ENCODE measurements at places on chromosomes 13 and 19.

GRCh38 chr13:106182404-106182803 is 353.1 kb downstream of the EFNB2 start:
- no peak for DNase-seq

GRCh38 chr13:21663197-21663596 is 7.7 kb upstream of the FGF9 start:
- DNase-seq, result no peak

DNA sequence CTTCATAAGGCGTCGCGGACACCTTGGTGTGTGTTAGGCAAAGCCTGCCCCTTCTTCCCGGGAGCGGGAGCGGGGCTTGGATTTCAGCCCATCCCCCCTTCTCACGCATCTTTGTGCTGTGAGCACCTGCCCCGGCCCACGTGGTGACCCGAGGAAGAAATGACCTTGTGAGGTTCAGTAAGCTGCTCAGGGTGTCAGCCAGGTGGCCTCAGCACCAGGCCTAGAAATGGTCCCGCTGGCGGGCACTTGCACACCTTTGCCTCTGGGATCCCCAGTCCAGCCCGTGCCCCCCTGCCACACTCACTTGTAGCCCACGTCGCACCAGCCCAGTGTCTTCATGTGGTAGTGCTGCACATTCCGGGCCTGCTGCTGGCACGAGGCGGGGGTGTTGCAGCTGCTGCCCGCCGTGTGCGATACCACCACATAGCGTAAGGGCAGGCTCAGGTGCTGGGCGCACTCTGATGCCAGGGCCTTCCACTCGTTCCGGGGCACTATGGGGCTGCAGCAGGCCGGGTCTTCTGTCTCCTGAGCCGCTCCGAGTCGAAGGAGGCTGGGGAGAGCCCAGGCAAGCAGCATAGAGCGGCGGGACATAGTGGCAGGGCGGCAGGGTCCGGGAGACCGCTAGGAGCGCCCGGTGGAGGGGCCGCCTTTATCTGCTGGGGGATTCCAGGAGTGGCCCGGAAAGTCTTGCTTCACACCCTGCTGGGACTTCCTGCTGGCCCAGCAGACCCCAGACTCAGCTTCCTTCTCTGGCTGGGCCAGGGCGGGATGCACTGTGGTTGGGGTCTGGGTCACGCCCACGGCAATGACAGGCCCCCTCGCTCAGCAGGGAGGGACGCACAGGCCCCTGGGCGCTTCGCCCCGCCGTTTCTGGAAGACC is at the start of gene PGLYRP1:
TSS of gene PGLYRP1 (minus strand) at position 623 of the 880 bp plus-strand sequence. CDS start at position 591, 32 bp downstream.
- DNase-seq, result no peak

DNA sequence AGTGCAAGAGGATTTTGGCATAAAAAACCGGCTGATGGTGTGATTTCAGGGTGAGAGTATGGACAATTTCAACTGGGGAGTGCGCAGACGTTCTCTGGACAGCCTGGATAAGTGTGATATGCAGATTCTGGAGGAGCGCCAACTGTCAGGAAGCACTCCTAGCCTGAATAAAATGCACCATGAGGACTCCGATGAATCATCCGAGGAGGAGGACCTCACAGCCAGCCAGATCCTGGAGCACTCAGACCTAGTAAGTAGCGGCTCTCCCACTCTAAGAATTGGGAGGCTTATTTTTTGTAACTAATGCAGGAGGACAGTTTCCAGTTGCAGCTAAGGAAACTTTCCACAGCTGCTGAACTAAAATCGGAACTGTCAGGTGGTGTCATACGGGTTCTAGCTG is 53.6 kb downstream of the ZAR1L start:
- no peak for DNase-seq

- DNase-seq, result no peak
Measured at GRCh38 chr13:65112531-65112941, 2117.6 kb downstream of the PCDH9 start.

- DNase-seq, result no peak
Measured at GRCh38 chr13:98195054-98195791, 18.2 kb upstream of the RNF113B start.

DNA sequence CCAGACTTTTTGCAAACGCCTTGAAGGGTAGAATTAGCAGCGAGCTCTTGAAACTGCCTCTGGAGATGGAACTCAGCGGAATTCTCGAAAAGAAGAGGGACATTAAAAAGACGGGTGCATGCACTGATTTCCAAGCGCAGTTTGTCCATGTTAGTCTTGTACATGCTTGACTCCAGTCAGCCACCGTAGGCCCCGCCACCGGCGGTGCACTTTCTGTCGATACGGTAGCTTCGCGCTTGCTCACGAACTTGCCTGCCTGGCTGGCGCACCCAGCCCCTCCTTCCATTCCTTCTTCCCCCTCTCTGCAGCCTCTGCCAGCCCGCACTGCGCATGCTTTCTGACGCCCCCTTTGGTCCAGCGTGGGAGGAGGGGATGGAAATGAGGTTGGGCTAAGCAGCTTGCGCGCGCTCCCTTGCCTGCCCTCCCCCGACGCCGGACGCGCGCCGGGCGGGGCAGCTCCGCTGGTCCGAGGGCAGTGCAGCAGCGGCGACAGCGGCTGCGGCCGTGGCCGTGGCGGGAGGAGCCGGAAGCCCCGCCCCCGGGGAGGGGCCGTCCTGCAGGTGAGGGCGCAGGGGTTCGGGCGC is at the start of gene ZNF575:
TSS of gene ZNF575 (plus strand) at position 227 of the 584 bp plus-strand sequence. CDS start 1,235 bp downstream, outside the sequence.
- peak; percentile 92 for DNase-seq

DNA sequence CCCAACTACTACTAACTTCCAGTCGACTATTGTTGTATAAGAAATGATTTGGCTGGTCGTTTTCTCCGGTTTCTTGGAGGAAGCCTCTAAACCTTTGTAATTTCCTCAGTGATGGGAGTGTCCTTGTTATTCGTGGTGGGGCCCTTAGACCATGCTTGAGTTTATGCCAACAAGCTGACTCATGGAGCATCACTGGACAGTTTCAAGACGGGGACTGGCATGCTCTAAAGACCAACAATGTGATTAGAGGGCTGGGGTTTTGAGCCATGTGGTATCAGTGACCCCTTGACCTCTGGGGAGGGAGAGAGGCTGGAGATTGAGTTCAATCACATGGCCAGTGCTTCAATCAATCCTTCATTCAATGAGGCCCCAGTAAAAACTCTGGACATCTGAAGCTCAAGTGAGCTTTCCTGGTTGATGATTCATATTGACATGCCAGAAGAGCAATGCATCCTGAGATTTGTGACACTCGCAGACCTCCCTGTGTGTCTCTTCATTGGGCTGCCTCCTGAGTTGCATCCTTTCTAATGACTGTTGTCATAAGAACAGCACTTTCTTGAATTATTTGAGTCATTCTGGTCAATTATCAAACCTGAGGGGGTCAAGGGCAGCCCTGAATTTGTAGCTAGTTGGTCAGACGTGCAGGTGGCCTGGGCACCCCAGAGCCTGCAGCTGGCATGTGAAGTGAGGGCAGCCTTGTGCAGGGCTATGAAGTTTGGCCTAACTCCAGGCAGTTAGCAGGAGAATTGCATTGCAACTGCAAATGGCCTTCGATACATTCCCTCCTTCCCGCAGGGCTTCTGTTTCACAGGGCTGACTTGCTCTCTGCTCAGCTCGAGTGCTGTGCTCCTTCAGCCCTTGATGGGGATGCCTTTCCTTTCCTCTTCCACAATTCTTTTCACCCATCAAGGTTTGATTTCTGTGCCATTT is 246.5 kb downstream of the FGF9 start:
- no peak for DNase-seq

DNA sequence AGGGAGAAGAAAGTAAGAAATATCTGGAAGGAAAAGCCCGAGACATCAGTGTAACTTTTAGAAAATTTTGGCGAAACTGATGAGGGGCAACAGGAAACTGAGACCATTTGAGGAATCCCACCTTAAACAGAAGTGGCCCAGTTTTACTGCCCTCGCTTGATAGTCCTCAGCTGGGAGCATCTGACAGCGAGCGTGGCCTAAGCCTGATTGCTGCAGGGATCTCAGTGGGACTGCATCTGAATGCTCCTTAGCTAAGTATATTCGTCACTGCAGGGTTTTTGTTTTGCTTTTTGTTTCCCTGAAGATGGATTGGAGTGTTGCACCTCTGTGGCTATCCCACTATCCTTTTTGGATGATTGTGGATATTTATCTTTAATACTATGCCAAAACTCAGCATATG is 262.7 kb upstream of the KLHL1 start:
- no peak for DNase-seq

- peak; percentile 39 for DNase-seq
Measured at GRCh38 chr13:50082426-50083281, 67.4 kb downstream of the KCNRG start.

DNA sequence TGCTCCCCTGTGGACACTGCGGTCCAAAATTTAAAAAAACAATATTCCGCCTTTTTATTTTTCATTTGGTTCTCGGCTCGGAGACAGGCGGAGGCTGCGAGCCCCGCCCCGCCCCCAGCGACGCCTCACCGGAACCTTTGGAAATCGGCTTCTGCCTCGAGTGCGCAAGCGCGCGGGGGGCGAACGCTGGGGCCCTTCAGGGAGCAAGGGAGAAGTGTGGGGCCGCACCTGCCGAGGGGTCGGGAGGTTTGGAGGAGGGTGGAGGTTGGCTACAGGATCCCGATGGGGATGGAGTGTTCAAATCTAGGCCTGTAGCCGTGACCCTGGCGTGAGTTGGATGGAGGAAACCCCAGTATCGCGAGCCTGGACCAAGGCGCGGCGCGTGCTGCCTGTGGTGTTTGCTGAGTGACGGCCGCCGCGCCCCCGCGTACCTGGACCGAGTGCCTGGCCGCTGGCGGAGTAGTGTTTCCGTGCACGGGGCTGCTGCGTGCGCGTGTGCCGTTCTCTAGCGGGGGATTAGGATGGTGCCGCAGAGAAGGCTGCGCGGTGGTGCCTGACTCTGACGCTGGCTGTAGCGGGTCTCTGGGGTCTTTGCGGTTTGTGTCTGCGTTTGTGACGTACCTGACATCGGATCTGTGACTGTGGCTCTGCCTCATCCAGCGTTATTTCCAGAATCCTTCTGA is 565 bp upstream of the ZFP30 start:
- DNase-seq, result peak; percentile 37

- DNase-seq, result no peak
Measured at GRCh38 chr19:2477141-2477710, 1.3 kb downstream of the GADD45B start.

DNA sequence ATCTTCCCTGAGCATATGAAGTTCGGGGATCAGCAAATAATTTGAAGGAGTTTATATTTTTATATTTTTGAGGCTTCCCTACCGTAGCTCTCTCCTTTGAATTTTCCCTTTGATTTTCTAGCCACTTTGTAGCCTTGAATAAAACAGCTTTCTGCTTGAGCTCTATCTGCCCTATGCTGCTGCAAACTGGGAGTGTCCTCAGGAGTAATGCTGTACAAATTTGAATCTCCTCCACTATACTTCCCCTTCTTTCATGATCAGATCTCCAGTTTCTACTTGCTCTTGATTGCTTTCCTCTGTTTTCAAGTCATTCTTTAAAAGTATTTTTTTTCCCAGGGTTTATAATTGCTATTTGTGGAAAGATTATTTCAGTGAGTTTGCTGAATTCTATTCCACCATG is 14.6 kb downstream of the PDS5B start:
- DNase-seq, result no peak

DNA sequence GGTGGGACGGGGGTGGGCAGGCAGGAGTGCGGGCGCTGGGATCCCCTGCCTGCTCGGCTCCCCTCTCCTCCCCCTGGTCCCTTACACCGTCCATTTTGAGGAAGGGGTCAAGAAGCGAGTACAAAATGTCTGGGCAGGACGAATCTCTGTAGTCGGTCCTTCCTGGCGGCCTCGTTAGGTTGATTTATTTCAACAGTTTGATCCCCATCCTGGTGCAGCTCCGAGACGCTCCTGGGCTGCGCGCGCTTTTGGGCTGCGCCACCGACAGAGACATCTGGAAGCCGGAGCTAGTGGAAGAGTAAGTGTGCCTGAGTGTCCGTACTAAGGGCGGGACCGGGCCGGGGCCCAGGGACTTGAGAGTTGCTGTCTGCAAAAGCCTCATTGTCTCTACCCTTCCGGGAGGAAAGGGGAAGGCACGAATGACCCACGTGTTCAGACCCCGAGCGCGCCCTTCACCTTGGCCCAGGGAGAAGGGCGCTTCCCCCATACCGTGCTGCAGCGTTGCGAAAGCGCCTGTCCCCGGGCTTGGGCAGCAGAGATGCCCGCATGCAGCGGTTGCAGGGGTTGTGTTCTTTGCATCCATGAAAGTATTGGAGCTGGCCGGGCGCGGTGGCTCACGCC is 1.8 kb downstream of the ZNF114 start:
- no peak for DNase-seq

GRCh38 chr19:17333611-17334413 is 843 bp downstream of the ANO8 start:
- no peak for DNase-seq
